Right cardiac atrium (tissue), 5 donors: ENCODE measurements at places on chromosomes 1 and 21. TPM values are rescaled to one million over a fixed set of nuclear protein-coding genes. Genes with fewer than 3 reads are reported as not detected.

PTPN7 gene
- polyA plus RNA-seq: 0.29 TPM

AMPD1 gene
- polyA plus RNA-seq: not detected

MAP10 gene
- 1.5 TPM for polyA plus RNA-seq

CDC7 gene
- 0.50 TPM for polyA plus RNA-seq

MCOLN3 gene
- polyA plus RNA-seq: 15.2 TPM

TARDBP gene
- polyA plus RNA-seq: 113 TPM

SLC5A9 gene
- polyA plus RNA-seq: 0.11 TPM

ATP6V1G3 gene
- not detected for polyA plus RNA-seq

ESPN gene
- 0.23 TPM for polyA plus RNA-seq

OR2T11 gene
- not detected for polyA plus RNA-seq

DBT gene
- polyA plus RNA-seq: 6.3 TPM
